ENCODE measurements at places on chromosomes 6 and 20.

DNA sequence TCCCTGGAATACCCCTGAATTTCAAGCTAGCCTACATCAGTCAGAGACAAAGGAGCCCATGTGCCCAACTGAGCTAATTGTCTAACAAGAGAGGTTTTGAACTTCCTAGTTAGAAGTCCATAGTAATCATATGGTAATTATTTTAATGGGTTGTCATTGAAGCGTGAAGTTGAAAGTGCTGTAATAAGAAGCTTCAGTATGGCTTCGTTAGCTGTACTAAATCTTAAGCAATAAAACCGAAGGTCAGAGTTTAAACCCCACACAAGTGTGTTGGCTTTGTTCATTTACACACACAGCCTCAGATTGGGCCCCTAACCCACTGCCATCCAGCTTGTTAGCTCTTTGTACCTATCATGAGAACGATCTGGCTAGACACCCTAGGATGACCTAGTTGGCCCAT lies 195.6 kb upstream of the RIN2 start:
- no peak for DNase-seq

DNA sequence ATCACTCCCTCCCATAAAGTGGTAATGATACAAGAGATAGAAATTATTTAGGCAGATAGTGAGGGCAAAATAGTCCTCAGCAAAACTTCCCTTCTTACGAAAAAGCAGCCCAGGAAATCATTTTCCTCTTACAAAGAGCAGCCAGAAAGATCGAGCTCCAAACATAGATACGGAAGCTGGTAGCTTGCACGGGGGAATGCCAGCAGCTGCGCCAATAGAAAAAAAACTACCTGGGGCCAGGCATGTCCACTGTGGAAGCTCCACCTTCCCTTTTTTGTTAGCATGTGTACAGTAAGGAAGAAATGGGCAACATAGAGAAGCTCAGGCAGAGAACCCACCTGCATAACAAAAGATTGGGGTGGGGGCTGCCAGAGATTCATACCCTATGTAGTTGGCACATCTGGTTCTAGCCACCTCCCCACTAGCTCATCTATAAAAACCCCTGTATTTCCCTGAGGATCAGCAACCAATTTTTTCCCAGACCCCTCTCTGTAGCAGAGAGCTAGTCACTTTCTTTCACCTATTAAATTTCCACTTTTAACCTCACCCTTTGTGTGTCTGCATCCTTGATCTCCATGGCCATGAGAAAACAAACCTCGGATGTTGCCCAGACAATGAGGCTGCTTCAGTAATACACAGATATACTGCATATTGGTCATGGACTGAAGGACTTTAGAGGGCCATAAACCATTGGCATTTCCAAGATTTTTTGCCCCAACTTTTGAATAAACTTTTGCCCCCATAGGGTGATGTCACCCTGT lies 52.1 kb downstream of the SOD2 start:
- DNase-seq, result no peak

GRCh38 chr20:46046588-46047310 lies 17.7 kb downstream of the SLC12A5 start:
- DNase-seq, result no peak

GRCh38 chr6:28209753-28210535 lies 15.1 kb upstream of the ZSCAN9 start:
- DNase-seq, result peak; percentile 61

GRCh38 chr6:110392727-110393126 lies 22.6 kb downstream of the DDO start:
- DNase-seq, result no peak

- DNase-seq, result no peak
Observed at GRCh38 chr20:1867495-1868260, 27.5 kb upstream of the SIRPA start.

- peak; percentile 68 for DNase-seq
Observed at GRCh38 chr20:46013829-46014516, 5.3 kb downstream of the MMP9 start.

- DNase-seq, result peak; percentile 97
Observed at GRCh38 chr6:163391985-163392384, 22.5 kb upstream of the QKI start.

- DNase-seq, result no peak
Observed at GRCh38 chr6:33173535-33174180, 18.6 kb downstream of the COL11A2 start.
